Thoracic aorta (tissue), 2 donors: ENCODE measurements at places on chromosomes 2 and 18. TPM values are rescaled to one million over a fixed set of nuclear protein-coding genes. Genes with fewer than 3 reads are reported as not detected.

Gene CAPN14
- total RNA-seq, result 0.14 TPM

GRCh38 chr2:15170070-15170775 lies 390.9 kb downstream of the NBAS start:
- H3K4me3 ChIP-seq, result peak overlapping the region; percentile 48
- H3K36me3 ChIP-seq, result no peaks in the 10 kb centered on the region
- no peak for DNase-seq
- peak overlapping the region; percentile 40 for H3K27ac ChIP-seq
- H3K4me1 ChIP-seq, result peaks cover 20% of the 10 kb centered on the region
- H3K27me3 ChIP-seq, result no peaks in the 10 kb centered on the region

DNA sequence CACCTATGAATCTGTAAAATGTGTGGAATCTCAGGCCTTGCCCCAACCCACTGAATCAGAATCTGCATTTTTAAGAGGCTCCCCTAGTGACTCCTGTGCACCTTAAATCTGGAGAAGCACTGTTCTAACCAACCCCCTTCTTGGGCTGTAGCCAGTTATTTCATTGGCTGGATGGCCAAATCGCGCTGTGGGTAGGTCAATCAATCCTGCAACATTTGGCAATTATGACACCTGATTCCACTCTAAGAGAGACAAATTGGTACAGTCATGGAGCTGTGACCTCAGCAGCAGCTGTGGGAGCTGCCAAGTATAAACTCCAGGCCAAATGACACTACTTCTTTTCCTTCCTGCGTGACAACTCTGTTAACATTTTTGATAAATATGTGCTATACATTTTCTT lies 208.7 kb downstream of the CLIP4 start:
- no peak for DNase-seq
- H3K4me1 ChIP-seq, result no peaks in the 10 kb centered on the region
- no peak overlapping the region for H3K27ac ChIP-seq
- H3K4me3 ChIP-seq, result no peak overlapping the region
- no peaks in the 10 kb centered on the region for H3K36me3 ChIP-seq

- H3K36me3 ChIP-seq, result no peaks in the 10 kb centered on the region
- DNase-seq, result no peak
- H3K4me1 ChIP-seq, result no peaks in the 10 kb centered on the region
- no peak overlapping the region for H3K4me3 ChIP-seq
- H3K27ac ChIP-seq, result no peak overlapping the region
Observed at GRCh38 chr2:56985609-56986008, 801.8 kb downstream of the CCDC85A start.

Gene ANKRD62
- not detected for total RNA-seq

DNA sequence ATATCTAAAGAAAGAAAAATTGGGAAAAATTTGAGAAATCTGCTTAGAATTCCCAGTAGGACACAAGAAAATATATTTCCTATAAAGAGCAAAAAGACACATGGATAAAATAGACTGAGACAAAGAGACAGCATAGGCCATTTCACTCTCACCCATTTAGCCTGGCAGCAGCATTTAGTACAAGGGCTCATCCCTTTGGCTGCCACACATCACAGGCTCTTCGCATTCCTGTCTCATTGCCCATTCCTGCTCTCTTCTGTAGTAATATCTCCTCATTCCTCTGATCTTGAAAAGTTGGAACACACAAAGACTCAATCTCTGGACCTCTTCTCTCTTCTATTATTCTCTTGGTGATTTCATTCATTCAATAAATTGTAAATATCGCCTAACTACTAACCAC lies 162.6 kb downstream of the SOX11 start:
- no peak overlapping the region for H3K27ac ChIP-seq
- no peaks in the 10 kb centered on the region for H3K4me1 ChIP-seq
- no peak overlapping the region for H3K4me3 ChIP-seq
- no peak for DNase-seq
- H3K27me3 ChIP-seq, result no peaks in the 10 kb centered on the region
- H3K36me3 ChIP-seq, result no peaks in the 10 kb centered on the region

- no peak for DNase-seq
- H3K36me3 ChIP-seq, result peaks cover 6% of the 10 kb centered on the region
- peaks cover 34% of the 10 kb centered on the region for H3K4me1 ChIP-seq
- H3K27me3 ChIP-seq, result no peaks in the 10 kb centered on the region
Observed at GRCh38 chr2:199956062-199956380, 639 bp downstream of the MAIP1 start.

GRCh38 chr18:34873986-34874580 lies 164.0 kb downstream of the DTNA start:
- no peaks in the 10 kb centered on the region for H3K36me3 ChIP-seq
- H3K27ac ChIP-seq, result no peak overlapping the region
